ENCODE measurements at places on chromosomes 2 and 18.
A peak's percentile ranks its signal among the peaks of the same experiment; 100 is the strongest.

DNA sequence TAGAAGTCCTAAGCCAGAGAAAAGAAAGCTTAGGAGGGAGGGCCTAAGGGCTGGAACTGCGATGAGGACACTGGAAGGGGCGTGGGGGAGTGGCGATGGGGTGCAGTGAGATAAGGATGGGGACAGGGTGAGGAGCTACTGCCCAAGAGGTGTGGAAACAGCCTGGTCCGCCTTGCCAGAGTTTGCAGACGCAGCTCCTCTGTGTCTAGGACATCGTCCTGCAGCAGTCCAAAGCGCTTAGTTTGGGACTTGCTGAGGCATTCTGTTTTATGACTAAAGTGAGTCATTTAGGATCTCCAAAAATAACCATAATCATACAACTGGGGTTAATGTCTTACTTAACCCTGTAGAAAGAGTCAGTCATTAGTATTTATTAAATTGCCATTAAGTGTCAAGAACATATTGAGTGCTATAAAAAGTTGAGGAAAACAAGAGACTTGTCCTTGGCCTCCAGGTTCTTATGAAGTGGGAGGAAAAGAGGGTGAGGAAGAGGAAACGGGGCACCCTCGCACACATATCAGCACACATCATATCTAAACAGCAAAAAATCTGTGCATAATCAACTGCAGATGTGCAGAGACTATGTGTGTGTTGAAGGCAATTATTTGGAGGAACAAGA, 74.8 kb downstream of the CDK15 start:
- DNase-seq, result no peak

DNA sequence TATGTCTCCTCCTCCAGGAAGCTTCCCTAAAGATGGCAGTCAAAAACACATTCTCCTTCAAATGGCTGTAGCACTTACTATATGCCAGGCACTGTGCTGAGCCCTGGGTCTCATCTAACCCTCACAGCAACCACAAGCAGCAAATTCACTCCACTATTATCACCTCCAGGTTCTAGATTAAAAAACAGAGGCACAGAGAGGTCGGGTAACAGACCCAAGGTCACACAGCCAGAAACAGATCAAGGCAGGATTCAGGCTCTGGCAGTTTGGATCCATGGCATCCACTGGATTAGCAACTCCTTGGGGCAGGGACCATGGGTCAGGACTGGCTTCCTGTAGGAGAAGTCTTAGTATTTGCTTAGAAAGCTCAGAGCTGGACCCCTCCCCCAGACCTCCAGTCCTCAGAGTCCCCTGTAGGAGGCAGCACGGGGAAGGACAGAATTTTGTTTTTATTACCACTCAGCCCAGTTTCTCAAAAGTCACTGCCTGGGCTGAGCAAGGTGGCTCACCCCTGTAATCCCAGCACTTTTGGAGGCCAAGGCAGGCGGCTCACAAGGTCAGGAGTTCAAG, 34.4 kb downstream of the ZFP36L2 start:
- no peak for DNase-seq

- no peak for DNase-seq
Measured at GRCh38 chr18:44723411-44723810, 42.7 kb downstream of the SETBP1 start.

DNA sequence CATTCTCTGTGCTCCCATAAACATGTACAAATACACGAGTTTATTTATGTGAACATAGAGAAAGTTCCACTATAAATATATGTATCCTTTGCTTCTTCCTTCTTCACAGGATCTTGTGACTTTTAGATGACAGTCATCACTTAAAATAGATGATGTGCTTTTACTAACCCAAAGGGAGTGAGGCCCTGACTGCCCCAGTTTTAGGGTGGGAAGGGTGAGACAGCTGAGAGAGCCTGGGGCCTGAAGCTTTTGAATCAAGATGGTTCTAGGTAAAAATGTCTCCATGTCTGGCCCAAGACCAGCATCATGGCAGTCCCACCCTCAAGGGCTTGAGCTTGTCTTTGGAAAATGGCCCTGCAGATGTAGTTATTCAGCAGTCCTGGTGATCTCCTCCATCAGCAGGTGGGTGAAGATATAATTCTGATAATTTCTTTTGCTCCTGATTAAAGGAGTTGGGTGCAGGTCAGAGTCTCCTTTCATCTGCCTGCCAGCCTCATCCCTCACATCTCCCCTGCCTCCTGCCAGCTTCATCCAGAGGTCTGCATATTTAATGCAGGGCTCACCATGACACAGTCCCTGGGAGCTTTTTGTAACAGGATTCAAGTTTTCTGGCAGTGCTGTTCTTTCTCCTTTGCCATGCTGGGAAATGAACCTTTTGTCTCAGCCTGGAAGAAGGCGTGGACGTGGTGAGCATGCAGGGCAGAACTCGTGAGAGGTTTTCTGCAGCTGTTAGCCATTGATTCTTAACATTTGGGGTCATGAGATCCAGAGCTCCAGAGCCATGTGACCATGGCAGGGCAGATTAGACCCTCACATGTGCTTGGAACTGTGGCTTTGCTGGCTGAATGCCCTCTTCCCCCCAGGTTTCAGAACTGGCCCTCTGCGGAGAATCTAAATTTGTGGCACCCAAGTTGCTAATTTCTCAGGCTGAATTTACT, 2.7 kb downstream of the HRH4 start:
- no peak for DNase-seq

DNA sequence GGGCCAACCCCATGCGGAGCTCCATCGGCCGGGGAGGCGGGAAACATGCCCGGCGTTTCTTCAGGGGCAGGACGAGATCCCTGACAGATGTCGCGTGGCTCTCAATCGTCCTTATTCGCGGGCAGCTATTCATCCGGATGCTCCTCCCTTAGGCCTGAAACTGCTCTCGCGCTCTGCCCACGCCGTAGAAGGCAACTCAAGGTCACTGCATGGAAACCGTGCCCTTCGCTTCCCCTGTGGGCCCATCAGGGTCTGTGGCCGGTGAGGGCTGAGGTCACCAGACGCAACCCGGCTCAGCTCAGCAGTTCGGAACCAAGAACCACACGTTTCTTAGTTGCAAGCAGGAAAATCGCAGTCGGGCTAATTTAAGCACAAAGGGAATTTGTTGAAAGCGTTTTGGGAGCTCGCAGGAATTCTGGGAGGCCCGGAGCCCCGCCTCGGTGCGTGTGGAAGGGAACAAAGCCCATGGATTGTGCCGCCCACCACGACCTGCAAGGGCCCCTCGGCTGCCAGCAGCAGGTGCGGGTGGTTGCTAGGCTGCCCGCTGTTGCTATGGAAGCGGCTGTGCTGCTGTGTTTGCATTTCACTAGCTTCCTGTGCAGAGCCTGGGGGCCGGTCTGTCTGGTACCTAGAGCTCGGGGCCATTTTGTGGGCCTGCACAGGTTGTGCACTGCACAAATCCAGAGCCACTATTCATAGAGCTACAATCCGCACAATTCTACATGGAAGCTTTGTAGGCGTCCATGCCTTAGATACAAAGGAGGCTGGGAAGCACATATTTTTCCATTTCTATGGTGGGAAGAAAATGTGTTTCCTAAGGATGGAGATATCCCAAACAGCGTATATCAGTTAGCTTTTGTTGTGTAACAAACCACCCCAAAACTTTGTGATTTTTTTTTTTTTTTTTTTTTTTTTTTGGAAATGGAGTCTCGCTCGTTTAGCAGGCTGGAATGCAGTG, 6.0 kb upstream of the ALLC start:
- DNase-seq, result peak; percentile 80

DNA sequence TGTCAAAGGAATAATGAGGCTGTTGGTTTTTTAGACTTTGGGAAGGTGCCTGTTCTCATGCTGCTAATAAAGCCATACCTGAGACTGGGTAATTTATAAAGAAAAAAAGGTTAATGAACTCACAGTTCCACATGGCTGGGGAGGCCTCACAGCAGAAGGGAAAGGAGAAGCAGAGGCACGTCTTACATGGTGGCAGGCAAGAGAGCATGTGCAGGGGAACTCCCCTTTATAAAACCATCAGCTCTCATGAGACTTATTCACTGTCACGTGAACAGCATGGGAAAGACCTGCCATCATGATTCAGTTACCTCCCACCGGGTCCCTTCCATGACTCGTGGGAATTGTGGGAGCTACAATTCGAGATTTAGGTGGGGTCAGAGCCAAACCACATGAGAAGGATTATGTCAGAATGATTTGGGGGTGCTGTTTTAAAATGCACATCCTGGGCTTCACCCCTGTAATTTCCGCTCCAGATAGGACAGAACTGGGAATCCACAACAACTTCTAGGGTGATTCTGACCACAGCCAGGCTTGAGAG, 37.8 kb downstream of the TCF7L1 start:
- no peak for DNase-seq

- peak; percentile 29 for DNase-seq
Measured at GRCh38 chr18:34650121-34650545, 60.0 kb upstream of the DTNA start.

GRCh38 chr2:152337511-152337903, 2.5 kb downstream of the FMNL2 start:
- no peak for DNase-seq

- no peak for DNase-seq
Measured at GRCh38 chr2:144405982-144406788, 113.7 kb downstream of the ZEB2 start.

GRCh38 chr2:16622399-16622968, 43.1 kb downstream of the CYRIA start:
- no peak for DNase-seq

GRCh38 chr18:46334868-46335281, 230.7 kb downstream of the HAUS1 start:
- DNase-seq, result peak; percentile 36

- DNase-seq, result no peak
Measured at GRCh38 chr18:74579496-74580065, 18.1 kb upstream of the ZNF407 start.

DNA sequence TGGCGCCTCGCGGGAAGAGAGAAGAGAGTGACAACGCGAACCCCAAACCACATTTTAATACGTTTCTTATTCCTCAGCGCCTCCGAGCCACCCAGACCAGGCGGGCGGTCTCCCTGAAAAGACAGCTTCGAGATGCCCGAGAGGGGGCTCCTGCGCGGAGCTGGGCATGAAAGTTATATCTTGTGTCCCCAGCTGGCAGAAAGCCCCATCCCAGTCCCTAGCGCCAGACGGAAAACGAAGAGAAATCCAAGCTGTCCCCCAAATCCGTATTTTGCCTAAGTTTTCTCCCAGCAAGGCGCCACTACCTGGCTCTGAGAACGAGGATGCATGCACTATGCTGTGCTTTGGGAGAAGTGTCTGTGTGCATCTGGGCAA, 797 bp downstream of the NXPH2 start:
- DNase-seq, result no peak

DNA sequence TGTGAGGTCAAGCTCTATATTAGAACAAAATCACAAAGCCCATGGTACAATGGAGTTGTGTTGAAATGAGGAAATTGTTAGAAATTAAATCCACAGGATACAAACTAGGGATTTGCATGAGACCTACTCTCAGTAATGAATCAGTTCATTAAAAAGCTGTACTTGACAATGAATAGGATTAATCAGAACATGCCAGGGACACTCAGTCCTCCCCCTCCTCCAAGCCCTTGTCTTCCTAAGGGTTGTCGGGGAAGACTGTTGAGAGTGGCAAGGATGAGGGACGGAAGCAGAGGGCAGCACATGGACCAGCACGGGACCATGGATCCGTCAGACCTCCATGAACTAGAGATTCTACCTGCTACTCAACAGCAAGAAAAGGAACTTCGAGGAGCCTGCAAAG, 39.8 kb downstream of the SPRED2 start:
- no peak for DNase-seq

GRCh38 chr18:46411867-46412690, 244.9 kb downstream of the LOXHD1 start:
- peak; percentile 35 for DNase-seq

Measured in renal pelvis (tissue), 12 donors.